ENCODE measurements at places on chromosomes 3 and 15.

GRCh38 chr3:158571969-158572765, 1.2 kb downstream of the MLF1 start:
- DNase-seq: no peak

DNA sequence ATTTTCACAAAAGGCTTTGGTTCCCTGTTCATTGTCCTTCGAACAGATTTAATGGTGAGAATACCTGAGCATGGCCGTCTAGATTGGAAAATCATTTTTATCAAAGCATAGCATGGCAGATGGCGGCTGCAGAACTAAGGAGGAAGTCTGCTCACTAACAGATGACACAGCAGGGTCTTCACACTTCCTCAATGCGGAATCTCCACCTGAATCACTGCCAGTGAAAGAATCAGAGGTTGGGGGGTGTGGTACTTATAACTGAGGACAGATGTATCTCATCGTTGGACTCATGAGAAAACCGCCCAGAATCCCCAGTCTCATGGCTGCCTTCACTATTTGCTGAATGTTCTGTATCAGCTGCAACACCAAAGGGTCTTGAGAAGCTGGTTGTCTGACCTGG, 31.6 kb upstream of the PYGO1 start:
- DNase-seq: no peak

DNA sequence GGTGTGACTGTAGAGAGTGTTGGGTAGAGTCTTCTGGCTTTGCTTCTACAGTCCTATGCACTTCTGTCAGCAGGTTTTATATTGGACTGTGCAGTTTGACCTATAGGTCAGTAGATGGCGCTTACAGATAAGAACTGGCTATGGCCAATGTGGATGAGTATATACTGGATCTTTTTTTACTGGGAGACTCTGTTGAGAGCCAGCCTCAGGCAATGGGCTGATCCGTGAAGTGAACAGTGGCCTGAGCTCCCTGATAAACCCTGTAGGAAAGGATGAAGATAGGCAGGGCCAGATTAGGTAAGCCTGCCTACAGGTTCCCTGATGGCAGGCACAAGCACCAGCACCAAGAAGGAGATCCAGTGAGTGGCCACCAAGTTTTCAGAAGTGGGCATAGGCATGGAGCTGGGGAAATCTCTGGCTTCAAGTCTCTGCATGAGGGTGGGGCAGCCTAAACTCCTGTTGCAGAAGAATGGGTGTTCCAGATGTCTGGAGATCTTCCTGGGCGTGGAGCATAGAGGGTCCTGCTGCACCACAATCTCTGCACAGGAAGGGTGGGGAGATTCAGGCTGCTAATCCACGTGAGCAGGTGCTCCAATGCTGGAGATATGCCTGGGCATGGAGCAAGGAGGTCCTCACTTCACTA, 326.0 kb upstream of the SGO1 start:
- no peak for DNase-seq

DNA sequence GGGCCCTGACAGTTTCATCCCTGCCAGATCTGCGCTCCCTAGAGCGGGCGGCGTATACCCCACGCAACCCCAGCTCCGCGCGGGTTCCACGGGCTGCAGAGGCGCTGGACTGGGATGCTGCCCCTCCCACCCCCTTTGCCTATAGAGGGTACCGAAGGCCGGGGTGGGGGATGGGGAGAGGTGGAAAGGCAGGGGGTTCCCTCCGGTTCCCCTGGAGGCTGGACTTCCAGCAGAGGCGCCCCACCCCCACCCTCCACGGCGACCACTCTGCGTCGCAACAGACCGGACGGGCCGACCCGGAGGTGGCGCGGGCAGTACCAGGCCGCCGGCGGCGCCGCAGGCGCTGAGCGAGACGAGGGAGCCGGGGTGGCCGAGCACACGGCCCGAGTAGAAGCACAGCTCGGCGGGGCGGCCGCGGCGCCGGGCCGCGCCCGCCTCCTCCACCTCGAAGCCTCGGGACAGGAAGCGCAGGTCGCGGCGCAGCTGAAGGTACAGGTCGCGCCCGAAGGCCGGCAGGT, 995 bp downstream of the ADAMTS17 start:
- DNase-seq: no peak

DNA sequence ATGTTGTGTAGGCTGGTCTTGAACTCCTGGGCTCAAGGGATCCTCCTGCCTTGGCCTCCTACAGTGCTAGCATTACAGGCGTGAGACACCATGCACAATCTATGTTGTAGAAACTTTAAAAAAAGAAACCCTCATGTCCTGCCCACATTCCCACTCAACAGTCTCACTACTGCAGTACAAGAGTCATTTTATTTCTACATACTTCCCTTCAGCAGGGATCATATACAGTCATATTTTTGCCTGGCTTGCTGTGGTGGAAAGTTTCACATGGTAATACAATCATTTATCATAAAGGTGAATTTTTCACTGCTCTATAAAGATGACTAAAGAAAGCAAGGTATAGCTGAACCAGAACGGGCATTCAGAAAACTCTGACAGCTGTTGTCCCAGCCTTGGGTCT, 53.8 kb upstream of the PIK3CB start:
- DNase-seq: no peak

- DNase-seq: no peak
Observed at GRCh38 chr15:32852771-32853170, 135.0 kb downstream of the GREM1 start.

DNA sequence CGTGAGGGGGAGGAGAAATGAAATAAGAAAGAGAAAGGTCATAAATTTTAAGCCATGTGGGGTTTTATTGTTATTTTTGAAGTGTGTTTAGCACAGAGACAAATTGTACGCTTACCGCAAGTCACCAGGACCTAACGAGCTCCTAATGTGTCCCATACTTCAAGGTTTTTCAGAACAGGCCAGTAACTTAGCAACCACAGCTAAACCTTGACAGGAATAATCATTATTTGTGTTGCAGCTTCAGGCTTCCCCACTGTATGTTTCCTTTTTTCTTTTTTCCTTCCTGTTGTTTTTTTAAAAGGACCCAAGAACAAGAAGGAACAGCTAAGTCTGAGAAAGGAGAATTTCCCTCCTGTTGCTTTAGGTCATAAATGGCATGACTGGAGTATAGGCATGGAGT, 160.8 kb downstream of the TUSC7 start:
- no peak for DNase-seq

GRCh38 chr15:93035953-93036810, 52.8 kb downstream of the RGMA start:
- DNase-seq: peak; percentile 52

DNA sequence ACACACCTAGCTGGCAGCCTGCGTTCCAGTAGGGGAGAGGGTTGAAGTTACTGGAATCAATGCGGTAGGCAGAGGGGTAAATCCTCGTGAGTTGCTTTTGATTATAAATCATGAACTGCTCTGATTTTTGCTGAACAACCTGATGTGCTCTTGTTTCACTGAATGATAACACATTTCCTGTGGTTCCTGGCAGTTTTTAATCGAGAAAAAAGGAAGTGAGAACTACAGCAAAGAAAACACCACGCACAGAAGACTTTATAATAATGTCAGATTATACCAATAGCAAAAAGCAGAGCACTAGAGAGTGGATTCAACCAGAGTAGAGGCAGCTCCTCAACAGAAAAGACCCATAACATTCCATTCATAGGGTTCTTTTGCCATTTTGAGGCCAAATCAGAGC, 200.8 kb upstream of the STRIT1 start:
- DNase-seq: no peak

GRCh38 chr3:94132777-94133176, 69.9 kb downstream of the NSUN3 start:
- DNase-seq: no peak

DNA sequence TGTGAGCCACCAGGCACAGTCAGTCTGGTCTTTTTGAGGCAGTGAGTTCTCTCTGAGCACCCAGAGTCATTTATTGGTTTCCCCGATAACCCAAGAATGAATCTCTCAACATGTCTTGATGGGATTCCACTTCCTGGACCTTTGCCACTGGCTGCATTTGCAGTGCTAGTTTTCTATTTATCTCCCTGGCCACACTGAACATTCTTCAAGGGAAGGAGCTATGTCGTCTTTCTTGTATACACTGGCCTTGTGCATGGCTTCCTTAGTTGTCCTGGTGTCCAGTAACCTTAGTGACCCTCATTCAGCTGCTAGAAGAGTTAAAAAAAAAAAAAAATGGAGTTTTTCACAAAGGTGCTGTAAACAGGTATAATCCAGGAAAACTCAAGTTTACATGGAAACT, 64.9 kb upstream of the CMTM7 start:
- DNase-seq: no peak

DNA sequence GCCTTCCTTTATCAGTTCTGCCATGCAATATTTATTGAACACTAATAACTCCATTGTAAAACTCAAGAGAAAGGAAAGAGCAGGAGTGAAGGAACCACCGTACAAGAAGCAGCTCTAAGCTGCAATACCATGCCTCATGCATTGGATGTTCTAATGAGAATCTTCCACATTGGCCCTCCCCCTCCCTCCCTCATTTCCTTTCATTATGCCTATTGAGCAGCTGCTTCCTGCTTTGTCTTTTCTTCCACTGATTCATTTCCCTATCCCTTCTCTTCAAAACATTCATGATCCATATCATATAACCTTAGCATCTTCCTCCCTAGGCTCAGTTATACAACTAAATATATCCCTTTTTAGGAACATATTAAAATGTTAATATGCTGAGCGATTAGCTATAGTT, 698.7 kb upstream of the GOLIM4 start:
- no peak for DNase-seq

GRCh38 chr3:138078096-138078495, 37.3 kb downstream of the DZIP1L start:
- no peak for DNase-seq

DNA sequence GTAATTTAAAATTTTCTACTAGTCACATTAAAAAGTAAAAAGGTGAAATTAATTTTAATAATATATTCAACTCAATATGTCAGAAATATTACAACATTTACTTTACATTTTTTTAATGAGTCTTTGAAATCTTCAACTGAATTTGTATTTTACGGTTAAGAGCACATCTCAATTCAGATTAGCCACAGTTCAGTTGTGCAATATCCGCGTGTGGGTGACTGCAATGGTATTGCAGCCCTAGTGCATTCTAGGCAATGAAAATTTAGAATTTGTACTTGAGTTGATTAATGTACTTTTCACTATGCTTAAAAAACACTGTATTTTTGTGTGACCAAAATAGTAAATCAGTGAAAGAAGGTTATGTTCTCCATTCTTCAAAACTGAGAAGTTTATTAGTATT, 57.3 kb downstream of the CEP63 start:
- DNase-seq: no peak

- DNase-seq: no peak
Observed at GRCh38 chr3:123952844-123953520, 8.0 kb downstream of the CCDC14 start.

- no peak for DNase-seq
Observed at GRCh38 chr15:80931721-80932512, 57.7 kb downstream of the MESD start.

DNA sequence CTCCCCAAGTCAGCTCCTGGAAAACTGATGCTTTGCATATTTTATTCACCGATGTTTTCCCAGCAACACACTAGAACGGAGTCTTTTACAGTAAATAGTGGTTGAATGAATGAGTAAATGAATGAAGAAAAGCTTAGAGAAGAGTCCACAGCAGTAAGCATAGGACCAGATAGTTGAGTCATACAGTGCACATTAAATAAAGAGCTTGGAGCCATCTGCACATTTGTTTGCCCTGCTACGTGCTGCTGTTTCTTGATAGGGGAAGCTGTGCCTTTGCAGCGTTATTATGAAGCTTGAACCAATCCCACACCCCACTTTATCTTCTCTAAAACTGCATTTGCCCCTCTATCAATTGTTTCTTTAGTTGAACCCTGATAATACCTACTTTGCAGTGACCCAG, 1.2 kb downstream of the FAM98B start:
- DNase-seq: no peak

DNA sequence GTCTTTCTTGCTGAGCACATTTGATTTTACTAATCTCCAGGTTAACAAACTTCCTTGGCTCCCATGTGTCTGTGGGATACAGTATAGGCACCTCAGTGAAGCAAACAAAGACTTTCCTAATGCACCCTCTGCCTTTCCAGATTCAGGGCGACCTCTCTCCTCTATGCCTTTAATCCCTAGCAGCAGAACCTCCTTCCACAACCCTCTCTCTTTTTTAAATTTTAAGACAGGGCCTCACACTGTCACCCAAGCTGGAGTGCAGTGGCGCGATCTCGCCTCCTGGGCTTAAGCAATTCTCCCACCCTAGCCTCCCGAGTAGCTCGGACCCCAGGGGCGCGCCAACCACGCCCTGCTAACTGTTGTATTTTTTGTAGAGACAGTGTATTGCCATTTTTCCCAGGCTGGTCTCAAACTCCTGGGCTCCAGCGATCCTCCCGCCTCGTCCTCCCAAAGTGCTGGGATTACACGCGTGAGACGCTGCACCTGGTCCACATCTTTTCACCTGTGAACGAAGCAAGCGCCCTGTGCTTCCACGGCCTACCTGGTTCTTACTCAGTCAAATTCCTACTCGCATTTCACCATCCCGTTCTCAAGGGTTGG, 1.7 kb upstream of the HACD3 start:
- no peak for DNase-seq

DNA sequence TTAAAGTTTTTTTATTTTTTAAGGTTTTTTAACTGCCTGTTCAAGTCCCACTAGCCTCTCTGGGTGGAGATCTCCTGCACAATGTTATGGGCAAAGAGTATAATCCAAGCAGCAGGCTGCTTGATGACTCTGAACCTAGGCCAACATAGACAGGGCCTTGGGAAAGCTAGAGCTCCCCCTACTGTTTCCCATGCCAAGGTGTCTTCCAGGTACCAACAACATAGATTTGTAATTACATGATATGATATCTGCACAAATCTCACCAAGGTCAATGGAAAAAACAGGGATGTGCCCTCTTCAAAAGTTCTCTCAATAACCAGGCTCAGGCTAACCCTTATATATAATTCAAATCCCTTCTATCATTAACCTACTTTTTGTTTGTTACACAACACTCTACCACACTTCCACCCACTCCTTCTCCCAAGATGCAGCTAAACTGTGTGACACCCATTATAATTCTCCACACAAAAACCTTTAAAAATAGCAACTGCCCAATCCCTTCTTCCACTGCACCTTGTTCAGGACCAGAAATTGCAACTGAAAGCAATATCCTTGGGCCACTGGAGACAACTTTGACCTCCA, 43.8 kb downstream of the RBM15B start:
- peak; percentile 63 for DNase-seq

DNA sequence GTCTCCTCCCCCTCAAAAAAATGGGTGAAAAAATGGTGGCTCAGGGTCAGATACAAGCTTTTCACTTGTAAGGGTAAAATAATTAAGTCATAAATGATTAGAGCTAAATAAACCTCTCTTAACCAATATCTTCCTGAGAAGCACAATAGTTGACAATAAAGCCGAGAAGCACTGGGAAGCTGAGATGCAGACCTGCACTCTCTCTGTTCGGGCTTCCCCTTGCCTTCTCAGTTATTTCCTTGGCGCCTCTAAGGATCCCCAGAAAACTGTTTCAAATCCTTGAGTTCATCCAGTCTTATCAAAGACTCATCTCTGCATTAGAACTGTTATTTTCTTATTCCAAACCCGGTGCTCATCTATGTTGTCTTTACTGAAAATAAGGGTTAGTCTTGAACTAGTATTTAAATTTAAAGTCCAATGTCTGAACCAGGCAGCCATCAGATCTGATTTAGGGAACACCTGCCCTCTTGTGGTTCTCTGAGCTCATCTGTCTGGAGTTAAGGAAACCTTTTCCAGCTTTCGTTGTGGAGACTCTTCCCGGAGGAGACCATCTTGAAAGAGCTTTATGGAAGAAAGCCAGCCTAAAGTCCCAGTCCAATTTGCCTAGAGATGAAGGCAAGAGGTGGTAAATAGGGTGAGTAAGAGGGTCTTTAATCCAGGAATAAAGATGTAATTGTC, 256.4 kb upstream of the MCTP2 start:
- DNase-seq: no peak

- DNase-seq: no peak
Observed at GRCh38 chr3:113051787-113052186, 61.0 kb downstream of the GTPBP8 start.
